NCI-H2029 treated with DMSO at 0.1 percent for 48 hours (cell line): ENCODE measurements at places on chromosomes 2 and 18.

DNA sequence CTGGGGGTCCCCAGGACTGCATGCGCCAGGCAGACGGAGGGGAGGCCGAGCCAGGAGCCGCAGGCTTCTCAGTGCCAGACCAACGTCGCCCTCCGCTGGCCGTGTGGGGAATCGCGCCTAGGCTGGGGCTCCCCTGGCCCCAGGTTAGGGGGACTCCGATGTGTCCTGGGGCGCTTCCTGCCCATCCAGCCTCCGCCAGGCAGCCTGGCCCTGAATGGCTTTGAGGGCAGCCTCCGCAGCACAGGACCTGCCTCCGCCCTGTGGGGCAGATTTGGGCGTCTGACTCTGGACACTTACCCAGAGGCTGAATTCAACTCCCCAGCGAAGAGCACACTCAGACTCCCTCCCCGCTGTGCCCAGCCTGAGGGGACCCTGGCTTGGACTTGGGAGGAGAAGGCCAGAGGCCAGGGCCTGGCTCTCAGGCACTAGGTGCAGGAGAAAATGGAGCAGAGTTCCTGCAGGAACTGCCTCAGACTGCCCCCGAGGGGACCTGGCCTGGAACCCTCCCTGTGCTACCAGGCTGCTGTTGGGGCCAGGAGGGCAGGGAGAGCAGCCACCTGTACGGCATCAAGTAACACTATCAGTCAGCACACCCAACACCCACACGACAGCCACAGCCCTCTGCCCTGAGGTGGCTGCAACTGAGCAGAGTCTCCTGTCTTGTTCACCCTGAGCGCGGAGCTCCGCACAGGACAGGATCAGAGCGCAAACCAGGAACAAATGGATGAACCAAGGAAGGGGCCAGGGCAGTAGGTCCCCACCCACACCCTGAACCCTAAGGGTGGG is 597 bp upstream of the TEKT4 start:
- no peak for DNase-seq

GRCh38 chr2:5908071-5908470 is 215.9 kb downstream of the SOX11 start:
- no peak for DNase-seq

DNA sequence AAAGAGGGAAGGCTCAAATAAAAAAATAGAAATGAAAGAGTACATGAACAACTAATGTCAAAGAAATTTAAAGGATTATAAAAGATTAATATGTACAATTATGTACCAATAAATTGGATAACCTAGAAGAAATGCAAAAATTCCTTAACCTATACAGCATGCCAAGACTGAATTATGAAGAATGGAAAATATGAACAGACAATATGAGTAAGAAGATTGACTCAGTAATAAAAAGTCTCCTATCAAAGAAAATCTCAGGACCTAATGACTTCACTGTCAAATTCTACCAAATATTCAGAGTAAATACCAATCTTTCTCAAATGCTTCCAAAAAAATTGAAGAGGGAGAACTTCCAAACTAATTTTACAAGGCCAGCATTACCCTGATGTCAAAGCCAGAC is 120.2 kb upstream of the SPOPL start:
- no peak for DNase-seq

DNA sequence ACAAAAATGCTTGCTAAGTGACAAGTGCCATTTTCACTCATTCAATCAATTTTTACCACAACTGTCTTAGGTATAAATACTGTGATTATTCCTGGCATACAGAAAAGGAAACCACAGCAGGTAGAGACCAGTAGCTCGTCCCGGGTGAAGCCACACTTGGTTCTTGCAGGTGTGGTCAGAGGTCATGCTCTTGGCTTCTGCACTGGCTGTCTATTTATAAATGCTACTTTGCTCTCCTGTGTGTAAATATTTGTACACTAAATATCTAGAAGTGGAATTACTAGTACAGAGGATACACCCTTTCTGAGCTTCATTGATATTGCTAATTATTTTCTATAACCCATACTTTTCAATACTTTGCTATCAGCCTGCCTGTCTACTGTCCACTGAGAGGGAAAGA is 284.6 kb downstream of the MYT1L start:
- DNase-seq, result no peak

DNA sequence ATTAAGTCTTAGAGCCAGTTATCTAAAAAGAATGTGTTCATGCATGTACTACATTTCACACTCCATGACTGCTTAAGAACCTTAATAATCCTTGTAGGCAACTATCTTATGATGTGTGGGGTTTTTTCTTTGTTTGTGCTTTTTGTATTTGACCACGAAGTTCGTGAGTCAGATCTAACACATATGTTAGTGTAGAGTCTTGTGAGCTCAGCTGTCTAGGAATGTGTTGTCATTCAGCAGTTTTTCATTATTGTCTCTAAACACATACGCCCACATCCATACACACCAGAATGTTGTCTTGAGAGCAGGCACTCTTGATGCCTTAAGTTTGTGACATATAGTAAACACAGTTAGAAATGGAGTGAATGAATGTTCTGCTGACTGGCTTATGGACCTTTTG is 38.4 kb downstream of the CAB39 start:
- no peak for DNase-seq

DNA sequence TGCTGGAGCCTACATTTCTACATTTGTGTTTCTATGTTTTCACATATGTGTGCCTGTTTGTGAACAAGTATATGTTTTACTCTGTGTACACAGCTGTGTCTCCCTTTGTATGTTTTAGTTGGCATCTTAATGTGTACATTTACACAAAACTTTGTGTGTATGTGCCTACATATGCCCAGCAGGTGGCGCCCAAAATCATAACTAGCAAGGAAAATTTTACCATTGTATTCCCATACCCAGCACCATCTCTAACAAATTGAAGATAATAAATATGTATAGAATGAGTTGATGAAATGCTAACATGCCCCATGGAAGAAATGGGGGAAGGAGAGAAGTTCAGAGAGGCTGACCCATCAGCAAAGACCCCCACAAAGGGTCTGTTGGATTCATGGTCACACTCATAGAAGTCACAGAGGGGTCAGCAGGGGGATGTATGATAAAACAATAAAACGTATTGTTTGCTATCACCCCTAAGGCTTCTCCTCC is 48.1 kb downstream of the PKDCC start:
- peak; percentile 55 for DNase-seq

- peak; percentile 65 for DNase-seq
Measured at GRCh38 chr2:42261518-42262195, 92.5 kb downstream of the EML4 start.

GRCh38 chr18:24055878-24056277 is 41.3 kb downstream of the TTC39C start:
- no peak for DNase-seq

- peak; percentile 87 for DNase-seq
Measured at GRCh38 chr2:140624200-140624599, 1506.6 kb downstream of the LRP1B start.
